ENCODE measurements at places on chromosomes 7 and 10.

DNA sequence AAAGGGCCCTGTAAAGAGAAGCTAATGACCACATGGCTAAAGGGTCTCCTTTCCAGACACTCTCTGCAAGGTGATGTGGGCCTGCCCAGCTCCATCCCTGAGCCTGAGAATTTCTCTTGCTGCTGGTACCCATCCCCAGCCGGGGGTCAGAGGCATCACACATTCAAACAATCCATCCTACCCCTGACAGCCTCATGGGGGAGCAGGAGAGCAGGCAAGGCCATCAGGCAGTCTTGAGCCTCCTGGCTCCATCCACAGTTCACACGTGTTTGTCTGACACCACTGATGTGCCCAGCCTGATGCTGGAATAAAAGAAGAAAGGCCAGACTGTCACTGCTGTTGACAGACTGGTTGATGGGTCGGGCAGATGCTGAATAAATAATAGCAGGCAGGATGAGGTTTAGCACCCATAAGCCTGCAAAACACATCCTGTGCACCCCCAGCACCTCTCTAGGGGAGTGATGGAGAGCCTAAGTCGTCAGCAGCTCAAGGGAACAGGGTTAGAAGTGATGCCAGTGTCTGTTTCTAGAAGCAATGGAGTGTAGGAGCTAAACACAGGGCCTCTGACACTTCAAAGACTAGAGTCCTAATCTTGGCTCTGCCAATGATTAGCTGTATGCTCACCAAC is 43.5 kb downstream of the TLL2 start:
- no peak for DNase-seq

DNA sequence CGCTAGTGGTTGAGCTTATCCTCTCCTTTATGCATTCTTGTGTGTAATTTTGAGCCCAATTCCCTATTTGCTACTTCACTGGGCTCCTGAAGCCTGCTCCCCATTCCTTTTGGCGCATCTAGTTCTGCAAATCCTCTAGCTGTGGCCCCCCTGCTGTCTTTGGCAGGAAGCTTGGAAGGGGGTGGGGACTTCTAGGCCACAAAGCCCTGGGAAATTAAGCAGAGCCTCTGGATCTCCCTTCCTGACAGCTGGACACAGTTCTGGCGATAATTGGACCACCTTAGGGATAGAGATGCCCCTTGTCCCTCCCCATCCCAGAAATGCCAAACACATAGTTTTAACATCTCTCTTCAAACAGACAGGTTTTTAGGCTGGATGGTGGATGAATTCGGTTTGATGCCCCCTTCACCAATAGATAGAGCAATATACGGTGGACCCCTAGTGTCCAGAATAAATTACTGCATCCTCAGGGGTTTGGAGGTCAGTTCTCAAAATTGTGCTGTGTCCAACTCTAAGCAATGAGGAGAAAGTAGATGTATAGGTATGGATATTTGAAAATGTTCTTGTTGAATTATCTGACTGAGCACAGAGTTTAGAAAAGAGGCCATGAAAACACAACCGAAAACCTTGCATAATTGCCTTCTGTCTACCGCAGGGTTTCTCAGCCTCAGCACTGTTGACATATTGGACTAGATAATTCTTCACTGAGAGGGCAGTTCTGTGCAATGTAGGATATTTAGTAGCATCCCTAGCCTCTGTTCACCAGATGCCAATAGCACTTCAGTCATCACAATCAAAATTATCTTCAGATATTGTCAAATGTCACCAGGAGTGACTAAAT is 75.5 kb downstream of the PAPSS2 start:
- no peak for DNase-seq

GRCh38 chr10:86295791-86296190 is 70.8 kb downstream of the GRID1 start:
- DNase-seq, result no peak

- no peak for DNase-seq
These were observed 23.3 kb upstream of the GPR22 start for GRCh38 chr7:107446531-107446930.

DNA sequence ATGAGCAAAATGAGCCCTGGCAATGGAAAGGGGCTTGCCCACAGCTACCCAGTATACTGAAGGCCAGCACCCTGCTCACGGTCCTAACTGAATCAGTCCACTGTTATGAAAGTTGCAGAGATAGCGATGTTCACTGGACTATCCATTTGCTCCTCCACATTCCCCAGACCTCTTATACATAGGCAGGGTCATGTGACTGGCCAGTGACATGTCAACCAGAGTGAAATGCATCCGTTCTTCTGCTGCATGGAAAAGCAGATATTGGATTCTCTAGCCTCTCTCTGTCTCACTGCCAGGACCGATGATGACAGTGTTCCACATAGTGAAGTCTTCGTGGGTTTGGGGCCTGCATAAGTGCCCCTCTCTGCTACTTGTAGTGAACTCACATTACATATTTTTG is 503.4 kb downstream of the RPS24 start:
- DNase-seq, result no peak

GRCh38 chr10:101749047-101750016 is 26.6 kb downstream of the FGF8 start:
- no peak for DNase-seq

DNA sequence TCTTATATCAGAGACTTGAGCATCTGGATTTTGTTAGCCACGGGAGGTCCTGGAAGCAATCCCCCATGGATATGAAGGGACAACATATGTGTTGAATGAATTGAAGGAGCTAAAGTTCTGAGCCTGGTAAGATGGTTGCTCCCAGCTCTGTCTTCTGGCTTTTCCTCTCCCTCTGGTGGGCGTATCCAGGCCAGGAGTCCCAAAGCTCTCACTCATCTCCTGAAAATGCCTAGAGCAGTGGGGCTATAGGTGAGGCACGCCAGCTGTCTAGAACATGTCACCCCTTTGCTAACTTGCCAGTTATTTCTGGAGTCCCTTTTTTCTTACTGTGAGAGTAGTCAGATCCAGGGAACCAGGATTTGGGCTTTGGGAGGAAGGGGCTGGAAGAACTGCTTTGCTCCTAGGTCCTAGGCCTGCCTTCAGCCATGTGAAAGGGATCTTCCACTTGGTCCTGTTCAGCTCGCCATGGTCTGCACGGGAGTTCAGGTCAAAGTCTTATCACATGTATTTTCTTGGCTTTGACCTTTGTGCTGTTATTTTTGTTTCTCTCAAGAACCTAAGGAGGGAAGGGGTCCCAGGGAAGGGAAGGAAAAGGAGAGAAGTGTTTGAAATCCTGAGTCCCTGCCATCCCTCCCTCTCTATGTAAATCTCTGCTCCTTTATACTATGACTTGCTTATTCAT is 73.6 kb downstream of the MINPP1 start:
- DNase-seq, result no peak

DNA sequence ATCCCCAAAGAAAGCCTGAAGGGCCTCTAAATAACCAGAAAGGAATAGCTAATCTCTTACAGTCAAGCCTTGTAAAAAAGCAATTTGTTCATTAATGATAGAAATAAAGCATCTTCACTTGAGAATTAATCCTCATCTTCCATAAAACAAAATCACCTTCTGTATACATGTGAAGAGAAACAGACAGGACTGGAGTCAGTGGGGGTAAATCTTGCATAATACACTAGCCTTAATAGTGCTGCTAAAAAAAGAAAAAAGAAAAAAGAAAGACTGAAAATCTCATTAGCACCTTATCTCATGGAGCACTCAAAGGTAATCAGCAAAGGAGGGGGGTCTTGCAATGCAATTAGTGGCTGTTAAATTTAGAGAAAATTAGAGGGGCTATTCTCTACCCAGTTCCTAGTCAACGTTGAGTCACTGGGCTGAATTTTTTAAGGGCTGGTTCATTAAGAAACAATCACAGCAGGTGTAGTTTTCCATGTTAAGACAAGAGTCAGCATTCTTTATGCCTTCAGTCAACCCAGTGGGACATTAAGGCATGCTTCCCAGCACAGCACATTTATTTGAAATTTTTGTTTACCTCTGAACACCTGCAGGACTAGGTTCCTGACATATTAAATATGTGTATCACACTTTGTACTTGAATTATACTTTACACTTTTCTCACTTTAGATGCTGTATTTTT is 1455.7 kb upstream of the CELF2 start:
- DNase-seq, result no peak

- no peak for DNase-seq
These were observed 33.5 kb upstream of the UMAD1 start for GRCh38 chr7:7607010-7607409.

DNA sequence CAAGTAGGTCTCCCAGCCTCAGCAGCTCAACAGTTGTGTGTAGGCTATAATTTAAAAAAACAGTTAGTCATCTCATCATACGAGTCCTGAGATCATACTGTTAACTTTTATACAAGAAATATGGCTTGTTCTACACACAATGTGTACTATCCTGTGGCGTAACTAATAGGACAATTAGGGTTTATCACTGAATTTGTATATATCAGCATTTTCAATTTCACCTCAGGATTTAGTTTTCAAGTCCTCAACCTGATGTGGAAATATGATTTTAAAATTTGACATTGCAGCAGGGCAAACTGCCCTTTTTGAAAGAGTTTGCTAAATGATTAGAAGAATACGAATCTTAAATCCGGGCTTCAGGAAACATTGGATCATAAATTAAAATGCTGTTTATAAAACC is 237.2 kb upstream of the CTBP2 start:
- no peak for DNase-seq

- no peak for DNase-seq
These were observed 166.8 kb upstream of the MAGI2 start for GRCh38 chr7:79620291-79620690.

DNA sequence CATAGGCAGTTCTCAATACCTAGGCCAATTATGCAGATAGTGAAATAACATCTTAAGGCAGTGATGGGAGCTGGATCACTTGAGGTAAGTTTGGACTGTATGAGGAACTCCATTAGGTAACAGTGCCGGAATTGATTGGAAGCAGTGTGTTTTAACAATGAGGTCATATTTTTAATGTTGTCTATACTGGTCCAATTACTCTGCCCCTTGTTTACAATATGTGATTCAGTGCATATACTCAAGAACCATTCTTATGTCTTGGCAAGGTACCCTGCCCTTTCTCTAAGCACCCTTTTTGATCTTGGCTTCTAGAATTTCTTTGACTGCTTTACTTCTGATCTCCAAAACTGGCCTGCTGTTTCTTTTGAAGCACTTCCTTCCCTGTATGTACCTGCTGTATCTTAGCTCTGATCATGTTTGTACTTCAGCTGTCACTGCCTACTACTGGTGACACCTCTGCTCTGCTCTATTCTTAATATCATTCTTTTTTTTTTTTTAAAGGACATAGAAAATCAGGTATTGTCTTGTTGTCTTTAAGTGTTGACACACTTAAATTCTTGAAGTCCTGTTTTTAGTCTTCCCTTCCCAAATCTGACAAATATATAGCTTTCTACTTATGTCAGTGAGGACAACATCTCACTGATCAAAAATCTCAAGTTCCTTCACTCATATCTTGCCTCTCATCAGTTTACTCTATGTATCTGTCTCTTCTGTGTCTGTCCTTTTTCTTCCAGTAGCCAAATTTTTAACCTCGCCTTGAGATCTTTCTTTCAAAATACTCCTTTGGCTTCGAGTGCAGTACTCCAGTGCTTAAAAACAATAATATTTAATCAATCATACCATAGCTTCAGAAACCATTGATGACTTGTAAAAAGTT is 46.4 kb upstream of the RPA3 start:
- no peak for DNase-seq

DNA sequence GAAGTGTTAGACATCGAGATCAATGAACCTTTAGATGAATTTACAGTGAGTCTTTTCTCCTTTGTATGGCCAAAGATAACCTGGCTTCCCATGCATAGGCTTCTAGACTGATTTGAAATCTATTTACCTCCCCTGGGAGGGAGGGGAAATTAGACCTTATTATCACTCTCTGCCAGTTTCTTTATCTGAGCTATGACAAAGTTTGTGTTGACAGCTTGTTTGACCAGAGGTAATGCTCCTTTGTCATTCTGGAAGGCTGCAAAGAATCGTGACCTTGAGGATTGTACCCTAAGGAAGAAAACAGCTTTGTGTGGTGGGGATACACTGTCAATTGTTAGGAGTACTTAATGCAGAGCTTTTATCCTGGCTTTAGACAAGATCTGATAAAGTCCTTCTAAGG is 36.4 kb downstream of the RBM33 start:
- no peak for DNase-seq

DNA sequence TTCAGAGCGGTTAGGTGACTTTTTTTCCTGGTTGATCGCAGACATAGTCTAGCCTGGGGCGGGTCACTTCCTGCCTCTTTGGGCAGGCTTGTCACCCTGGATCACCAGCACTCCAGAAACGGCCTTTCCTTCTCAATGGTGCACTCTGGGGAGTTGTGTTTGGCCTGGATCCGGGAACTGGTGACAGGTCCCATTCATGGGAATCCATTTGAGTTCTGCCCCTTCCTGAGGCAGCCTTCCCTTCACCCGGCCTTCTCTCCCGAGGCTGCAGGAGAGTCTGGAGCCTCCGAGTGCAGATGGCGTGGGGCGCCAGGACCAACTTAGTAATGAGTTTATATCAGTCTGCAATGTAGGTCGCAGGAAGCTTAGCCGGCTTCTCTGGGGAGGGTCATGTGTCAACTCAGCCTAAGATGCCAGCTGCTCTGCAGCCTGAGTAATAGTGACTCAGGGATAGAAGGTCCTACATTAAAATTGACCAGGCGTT is 54.2 kb downstream of the TACR2 start:
- DNase-seq, result no peak

DNA sequence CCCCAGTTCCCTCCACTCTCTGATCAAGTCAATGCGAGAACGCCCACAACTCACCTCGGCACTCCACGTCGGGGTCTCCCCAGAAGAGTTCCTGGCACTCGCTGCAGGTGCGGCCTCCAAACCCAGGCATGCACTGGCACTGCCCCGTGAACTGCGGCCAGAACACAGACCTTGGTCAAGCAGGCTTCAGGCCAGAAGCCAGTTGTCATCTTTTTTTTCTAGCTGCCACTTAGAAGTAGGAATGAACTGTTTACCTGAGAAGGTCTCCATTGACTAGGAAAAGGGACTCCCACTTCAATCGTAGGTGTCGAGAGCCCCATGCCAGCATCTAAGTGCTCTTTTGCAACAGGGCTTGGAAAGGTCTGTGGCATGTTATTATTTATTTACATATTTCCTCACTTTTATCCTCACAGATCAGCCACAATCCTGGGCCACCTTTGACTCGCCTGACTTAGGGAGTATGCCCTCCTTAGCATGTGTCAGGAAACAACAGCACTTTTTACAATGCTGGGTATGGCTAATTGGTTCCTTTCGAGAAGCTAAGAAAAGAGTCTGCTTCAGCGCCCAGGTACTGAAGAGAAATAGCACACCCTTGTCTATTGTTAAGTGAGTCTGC is 51.7 kb downstream of the LAMB1 start:
- no peak for DNase-seq

DNA sequence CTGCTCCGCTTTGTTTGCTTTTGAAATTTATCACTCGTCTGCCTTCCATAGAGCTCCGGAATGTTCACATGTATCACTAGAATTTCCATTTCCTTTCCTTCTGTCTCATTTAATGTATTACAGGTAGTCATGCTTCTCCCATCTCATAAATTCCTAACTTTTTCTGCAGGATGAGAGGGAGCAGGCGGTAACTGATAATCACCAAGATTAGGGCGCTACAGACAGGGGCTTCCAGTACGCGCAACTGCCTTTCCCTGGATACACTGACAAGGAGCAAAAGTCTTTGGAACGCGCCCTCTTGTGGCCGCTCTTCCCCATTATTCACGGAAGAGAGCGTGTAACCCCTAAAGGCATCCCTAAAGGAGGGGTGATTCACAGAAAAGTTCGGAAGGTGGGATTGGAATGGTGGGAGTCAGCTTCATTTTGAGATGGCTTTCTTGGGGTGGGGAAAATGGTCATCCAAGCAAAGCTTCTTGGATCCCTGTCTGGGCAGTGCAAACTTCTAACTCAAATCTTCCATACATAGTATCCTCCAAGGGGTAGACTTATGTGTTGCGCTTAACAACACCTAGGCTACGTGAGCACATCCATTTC is 6.5 kb downstream of the INHBA start:
- DNase-seq, result no peak

All from CD8-positive, alpha-beta memory T cell (primary cell).